Progenitor cell of endocrine pancreas (in vitro differentiated cells): ENCODE measurements at places on chromosomes 13 and 19. TPM values are rescaled to one million over a fixed set of nuclear protein-coding genes. Genes with fewer than 3 reads are reported as not detected.

- peak overlapping the region; percentile 66 for H3K4me3 ChIP-seq
- DNase-seq: peak; percentile 62
- no peaks in the 10 kb centered on the region for H3K36me3 ChIP-seq
- H3K27ac ChIP-seq: no peak overlapping the region
- H3K27me3 ChIP-seq: peaks cover 59% of the 10 kb centered on the region
- H3K4me1 ChIP-seq: peaks cover 9% of the 10 kb centered on the region
Measured at GRCh38 chr19:40530091-40530901, 46.4 kb upstream of the SHKBP1 start.

Gene ZNF606
- total RNA-seq: 48.6 and 49.0 TPM in 2 replicates

DNA sequence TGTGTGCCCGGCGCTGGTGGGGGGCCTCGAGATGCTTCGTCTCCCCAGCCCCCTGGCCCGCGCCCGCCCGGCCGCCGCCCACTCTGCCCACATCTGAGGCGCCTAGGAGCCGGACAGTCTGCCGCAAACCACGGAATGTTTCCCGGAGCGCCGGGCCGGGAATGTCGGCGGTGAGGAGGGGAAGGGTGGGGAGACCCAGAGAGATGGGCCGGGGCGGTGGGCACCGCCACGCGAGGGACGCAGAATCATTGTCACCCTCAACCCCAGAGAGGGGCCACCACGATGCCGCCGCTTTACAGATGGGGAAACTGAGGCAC, 46.1 kb upstream of the NFIC start:
- DNase-seq: no peak
- H3K36me3 ChIP-seq: no peaks in the 10 kb centered on the region
- no peak overlapping the region for H3K27ac ChIP-seq
- peaks cover 39% of the 10 kb centered on the region for H3K27me3 ChIP-seq
- H3K4me3 ChIP-seq: no peak overlapping the region

DNA sequence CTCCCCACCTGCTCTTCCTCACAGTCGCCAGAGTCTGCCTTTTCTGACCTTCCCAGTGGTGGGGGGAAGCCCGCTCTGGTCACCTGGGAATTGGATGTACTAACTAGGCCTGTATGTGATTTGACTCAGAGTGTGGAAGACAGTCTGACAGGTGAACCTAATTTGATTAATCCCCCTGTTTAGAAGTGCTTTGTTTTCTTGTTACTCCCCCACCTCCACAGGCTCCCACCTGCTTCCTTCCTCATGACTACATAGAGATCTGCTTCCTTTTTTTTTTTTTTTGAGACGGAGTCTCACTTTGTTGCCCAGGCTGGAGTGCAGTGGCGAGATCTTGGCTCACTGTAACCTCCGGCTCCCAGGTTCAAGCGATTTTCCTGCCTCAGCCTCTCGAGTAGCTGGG, 44.0 kb downstream of the COG3 start:
- peaks cover 22% of the 10 kb centered on the region for H3K36me3 ChIP-seq
- no peak overlapping the region for H3K4me3 ChIP-seq
- H3K27me3 ChIP-seq: no peaks in the 10 kb centered on the region
- H3K27ac ChIP-seq: no peak overlapping the region

GRCh38 chr19:16896146-16897028, 7.6 kb downstream of the F2RL3 start:
- no peak for DNase-seq
- no peaks in the 10 kb centered on the region for H3K4me1 ChIP-seq
- H3K36me3 ChIP-seq: peaks cover 1% of the 10 kb centered on the region
- H3K27me3 ChIP-seq: peaks cover 24% of the 10 kb centered on the region

DNA sequence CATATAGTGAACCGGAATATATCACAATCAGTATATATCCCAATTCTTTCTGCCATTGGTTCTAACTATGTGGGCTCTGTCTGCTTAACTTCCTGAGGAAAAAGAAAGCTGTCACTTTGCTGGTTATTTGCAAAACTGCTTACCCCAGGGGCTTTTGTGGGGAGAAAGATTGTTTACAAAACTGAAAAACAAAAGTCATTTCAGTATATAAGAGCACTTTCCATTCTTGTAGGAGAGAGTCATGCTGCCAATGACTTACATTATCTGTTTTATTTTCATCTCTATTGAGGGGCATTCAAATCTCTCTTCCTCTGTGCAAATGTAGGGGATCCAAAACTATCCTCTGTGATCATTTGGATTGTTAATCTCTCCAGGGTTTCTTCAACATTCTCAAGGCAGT, 3.2 kb upstream of the HS6ST3 start:
- H3K27ac ChIP-seq: no peak overlapping the region
- no peak overlapping the region for H3K4me3 ChIP-seq
- H3K4me1 ChIP-seq: peaks cover 9% of the 10 kb centered on the region
- H3K27me3 ChIP-seq: peaks cover 67% of the 10 kb centered on the region
- DNase-seq: no peak
- H3K36me3 ChIP-seq: no peaks in the 10 kb centered on the region

- H3K4me1 ChIP-seq: peaks cover 63% of the 10 kb centered on the region
- no peak for DNase-seq
- H3K27me3 ChIP-seq: no peaks in the 10 kb centered on the region
- H3K27ac ChIP-seq: peak overlapping the region; percentile 92
- H3K4me3 ChIP-seq: no peak overlapping the region
- peaks cover 14% of the 10 kb centered on the region for H3K36me3 ChIP-seq
Measured at GRCh38 chr19:47097396-47098201, 16.0 kb downstream of the ZC3H4 start.

- no peak overlapping the region for H3K4me3 ChIP-seq
- peaks cover 14% of the 10 kb centered on the region for H3K36me3 ChIP-seq
- H3K27me3 ChIP-seq: no peaks in the 10 kb centered on the region
- DNase-seq: no peak
- H3K27ac ChIP-seq: no peak overlapping the region
Measured at GRCh38 chr19:19520989-19521388, 5.0 kb downstream of the NDUFA13 start.

DNA sequence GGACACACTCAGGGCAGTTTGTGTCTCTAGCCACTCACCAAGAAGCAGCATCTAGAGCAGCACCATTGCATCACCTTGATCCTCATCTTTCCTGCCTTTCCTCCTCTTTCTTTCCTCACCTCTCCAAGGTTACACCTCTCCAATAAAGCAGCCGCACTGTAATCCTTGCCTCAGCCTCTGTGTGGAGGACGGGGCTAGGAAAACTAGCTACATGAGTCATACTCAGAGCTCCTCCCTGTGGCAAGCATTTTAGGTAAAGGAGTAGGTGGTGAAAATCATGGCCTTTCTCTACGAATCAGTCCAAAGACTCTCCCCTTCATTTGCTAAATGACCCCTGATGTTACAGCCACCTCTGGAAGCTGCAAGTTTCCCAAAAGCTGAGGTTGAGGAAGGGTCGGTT, 108.9 kb downstream of the DNAJC15 start:
- H3K36me3 ChIP-seq: no peaks in the 10 kb centered on the region
- DNase-seq: no peak
- peaks cover 18% of the 10 kb centered on the region for H3K27me3 ChIP-seq
- H3K4me1 ChIP-seq: peaks cover 21% of the 10 kb centered on the region

DNA sequence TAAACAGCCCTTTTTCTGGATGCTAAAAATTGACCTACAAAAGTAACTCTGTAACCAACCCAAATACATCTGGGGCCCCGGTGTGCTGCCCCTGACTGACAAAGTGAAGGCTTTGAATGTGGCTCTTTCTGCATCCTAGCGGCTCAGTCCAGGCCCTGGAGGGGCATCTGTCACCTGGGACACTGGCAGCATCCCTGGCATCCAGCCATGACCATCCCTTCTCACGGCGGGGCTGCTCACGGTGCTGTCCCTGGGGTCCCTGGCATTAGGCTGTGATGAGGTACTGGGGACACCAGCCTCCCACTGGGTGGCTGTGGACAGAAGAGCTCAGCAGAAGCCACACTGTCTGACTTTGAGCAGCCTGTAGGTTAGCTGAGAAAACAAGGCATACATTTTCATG, 34.3 kb downstream of the BICRA start:
- H3K27ac ChIP-seq: no peak overlapping the region
- peaks cover 18% of the 10 kb centered on the region for H3K36me3 ChIP-seq
- no peaks in the 10 kb centered on the region for H3K27me3 ChIP-seq
- H3K4me3 ChIP-seq: no peak overlapping the region
- no peak for DNase-seq

DNA sequence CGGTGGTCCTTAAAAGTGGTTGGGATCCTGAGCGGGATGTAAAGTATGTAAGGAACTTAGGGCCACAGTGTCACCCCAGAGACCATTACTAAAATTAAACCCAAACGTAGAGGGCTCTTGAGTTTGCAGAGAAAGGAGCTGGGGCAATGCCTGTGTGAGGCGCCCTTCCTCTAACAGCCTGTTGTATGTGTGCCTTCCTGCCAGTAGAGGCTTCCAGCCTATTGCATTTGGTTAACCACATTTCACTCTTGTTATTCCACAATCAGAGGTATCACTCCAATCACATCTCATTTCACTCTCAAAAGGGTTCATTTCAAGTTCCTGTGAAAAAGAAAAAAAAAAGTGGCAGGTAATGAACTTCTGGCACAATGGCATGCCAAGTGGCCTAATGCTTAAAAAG, 29.4 kb downstream of the DIAPH3 start:
- H3K4me3 ChIP-seq: no peak overlapping the region
- peaks cover 9% of the 10 kb centered on the region for H3K4me1 ChIP-seq
- H3K36me3 ChIP-seq: no peaks in the 10 kb centered on the region
- no peak for DNase-seq
- no peak overlapping the region for H3K27ac ChIP-seq
- no peaks in the 10 kb centered on the region for H3K27me3 ChIP-seq

Gene DENND1C
- total RNA-seq: 0.47 and 0.67 TPM in 2 replicates

- H3K4me1 ChIP-seq: no peaks in the 10 kb centered on the region
- peaks cover 10% of the 10 kb centered on the region for H3K27me3 ChIP-seq
Measured at GRCh38 chr13:113874579-113875428, 10.9 kb upstream of the GAS6 start.

DNA sequence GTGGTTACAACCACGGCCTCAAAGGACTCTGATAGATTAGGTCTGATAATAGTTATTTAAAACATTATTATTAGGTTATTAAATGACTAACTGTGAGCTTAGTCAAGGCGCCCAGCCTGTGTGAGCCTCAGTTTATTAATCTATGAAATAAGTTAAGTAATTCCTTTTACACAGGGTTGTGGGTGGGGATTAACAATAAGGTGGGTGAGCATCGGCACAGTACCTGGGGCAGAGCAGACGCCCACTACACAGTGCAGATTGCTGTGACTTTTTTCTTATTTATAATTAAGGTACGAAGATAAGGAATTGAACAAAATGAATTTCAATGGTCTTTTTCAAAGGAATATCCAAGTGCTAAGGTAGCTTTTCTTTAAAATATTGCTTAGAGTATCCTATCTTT, 132.2 kb downstream of the KATNAL1 start:
- peaks cover 3% of the 10 kb centered on the region for H3K27me3 ChIP-seq
- no peak overlapping the region for H3K4me3 ChIP-seq
- H3K27ac ChIP-seq: no peak overlapping the region

Gene XPO4
- 22.8 and 23.7 TPM in 2 replicates for total RNA-seq

DNA sequence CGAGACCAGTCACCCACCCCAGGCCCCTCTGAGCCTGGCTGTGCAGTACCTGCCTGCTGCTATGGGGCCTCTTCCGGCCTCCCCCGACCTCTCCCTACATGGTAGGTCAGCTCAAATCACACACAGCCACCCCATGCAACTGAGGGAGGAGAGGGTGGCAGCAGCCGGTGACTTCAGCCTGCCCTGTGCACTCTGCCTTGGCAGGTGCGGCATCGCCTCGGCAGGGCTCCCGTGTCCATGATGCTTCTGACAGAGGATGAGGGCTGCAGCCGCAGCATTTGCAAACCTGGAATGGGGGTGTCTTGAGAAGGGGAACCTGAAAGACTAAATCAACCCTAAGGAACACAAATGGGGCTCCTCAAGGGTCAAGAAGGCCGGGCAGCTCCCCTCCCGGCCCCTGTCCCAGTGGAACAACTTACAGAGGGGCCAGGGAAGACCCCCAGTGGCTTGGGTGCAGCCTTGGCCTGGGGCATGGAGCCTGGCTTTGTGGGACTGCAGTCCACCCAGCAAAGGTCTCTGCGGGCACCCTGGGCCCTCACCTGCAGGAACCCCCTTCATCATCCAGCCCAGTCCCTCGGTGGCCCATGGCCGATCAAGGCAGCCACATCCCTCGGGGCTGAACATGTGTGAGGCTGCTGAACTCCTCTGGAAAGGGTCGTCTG, 6.7 kb downstream of the TEX29 start:
- H3K4me1 ChIP-seq: no peaks in the 10 kb centered on the region
- no peaks in the 10 kb centered on the region for H3K36me3 ChIP-seq
- DNase-seq: no peak
- no peak overlapping the region for H3K27ac ChIP-seq
- no peaks in the 10 kb centered on the region for H3K27me3 ChIP-seq
- no peak overlapping the region for H3K4me3 ChIP-seq

Gene FGF21
- total RNA-seq: not detected in 2 replicates

GRCh38 chr19:38904581-38905539, 5.1 kb downstream of the NFKBIB start:
- H3K4me3 ChIP-seq: no peak overlapping the region
- no peaks in the 10 kb centered on the region for H3K27me3 ChIP-seq
- H3K36me3 ChIP-seq: peaks cover 11% of the 10 kb centered on the region
- no peak for DNase-seq
- peaks cover 11% of the 10 kb centered on the region for H3K4me1 ChIP-seq

Gene UBE2L5
- total RNA-seq: not detected in 2 replicates

GRCh38 chr19:41480336-41480735, 37.4 kb downstream of the ERICH4 start:
- H3K27ac ChIP-seq: no peak overlapping the region
- DNase-seq: no peak
- H3K4me3 ChIP-seq: no peak overlapping the region
- H3K27me3 ChIP-seq: no peaks in the 10 kb centered on the region
- no peaks in the 10 kb centered on the region for H3K4me1 ChIP-seq

- no peaks in the 10 kb centered on the region for H3K27me3 ChIP-seq
- no peak overlapping the region for H3K27ac ChIP-seq
- no peak for DNase-seq
- H3K4me1 ChIP-seq: no peaks in the 10 kb centered on the region
- no peak overlapping the region for H3K4me3 ChIP-seq
Measured at GRCh38 chr13:21347753-21348318, 111.3 kb downstream of the ZDHHC20 start.

DNA sequence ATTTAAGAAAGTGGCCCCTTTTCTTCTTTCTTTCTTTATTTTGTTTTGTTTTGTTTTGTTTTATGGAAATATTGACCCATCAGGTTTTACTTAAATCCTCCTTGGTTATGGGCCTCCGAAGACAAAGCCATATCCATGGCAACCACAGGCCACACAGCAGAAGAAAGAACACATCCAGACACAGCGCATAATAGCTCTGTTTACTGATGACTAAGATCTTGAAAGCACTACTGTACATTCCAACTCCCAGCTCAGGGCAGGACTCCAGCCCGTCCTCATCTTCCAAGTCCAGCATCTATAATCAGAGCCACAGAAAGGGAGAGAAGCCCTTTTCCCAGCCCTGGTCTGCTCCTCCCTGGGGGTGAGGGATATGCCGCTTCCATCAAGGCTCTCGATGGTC, 84.3 kb downstream of the NUFIP1 start:
- no peak overlapping the region for H3K4me3 ChIP-seq
- no peaks in the 10 kb centered on the region for H3K36me3 ChIP-seq
- no peak overlapping the region for H3K27ac ChIP-seq
- DNase-seq: no peak

Gene TPTE2
- total RNA-seq: not detected in 2 replicates

Gene KIR2DL3
- total RNA-seq: not detected in 2 replicates

Gene NXNL1
- not detected in 2 replicates for total RNA-seq

Gene ICAM5
- not detected in 2 replicates for total RNA-seq

GRCh38 chr13:112855859-112856258, 113.2 kb upstream of the MCF2L start:
- H3K27me3 ChIP-seq: no peaks in the 10 kb centered on the region
- no peak for DNase-seq
- no peak overlapping the region for H3K27ac ChIP-seq
- H3K4me3 ChIP-seq: no peak overlapping the region
- peaks cover 31% of the 10 kb centered on the region for H3K36me3 ChIP-seq
- no peaks in the 10 kb centered on the region for H3K4me1 ChIP-seq
